ENCODE measurements at places on chromosomes 5 and 9.

DNA sequence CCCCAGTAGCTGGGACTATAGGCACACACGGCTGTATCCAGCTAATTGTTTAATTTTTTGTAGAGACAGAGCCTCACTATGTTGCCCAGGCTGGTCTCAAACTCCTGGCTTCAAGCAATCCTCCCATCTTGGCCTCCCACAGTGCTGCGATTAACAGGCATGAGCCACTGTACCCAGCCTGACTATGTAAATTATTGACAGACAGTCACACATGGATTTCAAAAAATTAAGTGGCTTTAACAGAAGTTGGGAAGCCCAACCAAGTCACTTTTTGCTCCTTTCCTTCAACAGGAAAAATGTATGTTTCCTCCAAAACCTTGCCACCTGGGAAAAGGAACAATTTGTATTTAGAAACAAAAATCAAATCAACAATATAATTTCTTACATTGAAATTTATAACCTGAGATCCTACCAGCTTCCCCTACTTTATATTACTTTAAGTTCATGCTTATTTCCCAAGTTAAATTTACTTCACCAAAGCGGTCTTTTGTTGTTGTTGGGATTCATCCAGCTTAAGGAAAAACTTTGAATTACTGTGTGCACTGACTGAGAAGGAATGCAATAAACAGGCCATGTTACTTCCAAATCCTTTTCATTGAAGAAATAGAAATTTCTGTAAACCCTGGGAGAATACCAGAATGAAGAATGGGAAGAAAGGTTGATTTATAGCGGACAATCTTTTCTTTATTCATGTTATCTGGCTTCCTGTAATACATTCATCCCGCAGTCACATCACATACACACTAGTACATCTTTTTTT, 8.6 kb downstream of the PCA3 start:
- peak; percentile 20 for DNase-seq

GRCh38 chr9:126488881-126489404, 124.8 kb upstream of the LMX1B start:
- DNase-seq: no peak

DNA sequence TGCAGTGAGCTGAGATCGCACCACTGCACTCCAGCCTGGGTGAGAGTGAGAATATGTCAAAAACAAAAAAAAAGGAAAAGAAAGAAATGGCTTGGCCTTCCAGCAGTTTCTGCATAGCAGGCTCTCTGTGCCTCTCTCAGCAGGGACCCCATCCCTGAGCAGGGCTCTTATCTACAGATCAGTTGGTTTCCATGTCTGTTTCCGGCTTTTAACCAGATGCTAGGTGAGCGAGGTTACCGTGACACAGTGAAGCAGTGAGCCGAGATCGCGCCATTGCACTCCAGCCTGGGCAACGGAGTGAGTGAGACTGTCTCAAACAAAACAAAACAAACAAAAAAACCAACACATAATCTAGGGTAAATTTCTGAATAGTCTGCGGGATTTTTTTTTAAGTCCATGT, 51.4 kb downstream of the COL5A1 start:
- DNase-seq: no peak

DNA sequence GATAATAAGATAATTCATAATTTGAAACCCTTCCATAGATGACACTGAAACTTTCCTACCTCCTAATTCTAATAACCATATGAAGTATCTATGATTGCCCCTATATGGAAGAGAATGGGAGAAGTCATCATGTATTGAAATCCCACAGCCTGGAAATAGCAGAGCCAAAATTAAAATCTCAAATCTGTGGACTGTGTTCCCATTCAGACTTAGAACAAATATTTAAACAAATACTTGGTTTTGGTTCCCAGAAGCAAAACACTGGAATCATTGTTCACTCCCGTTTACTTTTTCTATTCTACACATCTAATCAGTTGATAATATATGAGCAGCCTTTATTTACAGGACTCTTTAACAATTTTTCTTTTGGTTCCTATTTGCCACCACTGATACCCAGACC, 92.6 kb upstream of the PTPRD start:
- no peak for DNase-seq

GRCh38 chr5:7213525-7213924, 182.4 kb upstream of the ADCY2 start:
- no peak for DNase-seq

DNA sequence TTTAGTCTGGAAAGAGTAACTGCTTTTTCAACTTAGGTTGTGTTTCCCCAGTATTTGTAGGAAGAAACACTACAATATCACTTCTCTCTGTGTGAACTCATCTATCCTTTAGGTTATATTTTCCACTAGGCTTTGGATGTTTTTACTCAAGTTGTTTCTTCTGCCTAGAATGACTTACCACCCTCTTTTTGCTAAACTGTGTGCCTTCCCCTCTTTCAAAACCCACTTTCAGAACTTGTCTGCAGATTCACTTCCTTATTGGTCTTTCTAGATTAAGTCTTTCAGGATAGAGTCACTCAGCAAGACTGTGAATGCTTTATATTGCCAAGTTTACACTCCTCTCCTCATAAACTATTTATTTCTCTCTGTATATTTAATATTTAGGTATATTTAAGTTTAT, 14.2 kb upstream of the CAST start:
- no peak for DNase-seq

GRCh38 chr5:120568711-120569110, 104.6 kb downstream of the PRR16 start:
- DNase-seq: no peak

DNA sequence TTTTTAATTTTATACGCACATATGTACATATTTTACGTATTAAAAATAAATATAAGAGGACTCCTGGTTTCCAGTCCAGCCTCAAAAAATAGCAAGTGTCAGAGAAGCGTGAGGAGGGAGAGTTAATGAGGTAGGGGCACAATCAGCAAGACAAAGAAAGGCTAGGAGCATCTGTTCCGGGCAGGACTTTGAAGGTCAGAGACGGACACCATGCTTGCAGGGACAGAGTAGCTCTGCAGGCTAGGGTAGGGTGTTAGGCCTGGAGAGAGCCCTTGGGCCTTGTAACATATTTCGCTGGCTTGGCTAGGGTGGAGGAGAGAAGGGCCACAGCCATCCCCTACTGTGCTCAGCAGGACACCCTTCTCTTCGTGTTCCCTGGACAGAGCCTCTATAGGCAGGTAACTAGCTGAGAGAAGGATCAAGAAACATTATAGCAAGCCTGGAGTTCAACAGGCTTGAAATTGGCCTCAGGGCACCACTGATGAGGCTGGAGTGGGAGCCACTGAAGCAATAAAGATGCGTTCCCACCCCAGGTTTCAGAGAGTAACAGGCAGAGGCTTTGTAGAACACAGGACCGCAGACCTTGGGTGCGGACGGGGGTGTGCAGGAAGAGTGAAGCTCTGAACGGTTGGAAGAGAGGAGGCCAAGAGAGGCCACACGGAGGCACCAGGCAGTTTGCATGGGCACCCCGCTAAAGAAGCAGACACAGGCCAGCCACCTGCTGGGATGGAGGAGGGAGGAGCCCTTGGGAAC, 9.7 kb upstream of the IPPK start:
- no peak for DNase-seq

- peak; percentile 23 for DNase-seq
Observed at GRCh38 chr9:127642082-127642740, 30.1 kb downstream of the STXBP1 start.

GRCh38 chr9:89664010-89664409, 59.2 kb downstream of the GADD45G start:
- no peak for DNase-seq

DNA sequence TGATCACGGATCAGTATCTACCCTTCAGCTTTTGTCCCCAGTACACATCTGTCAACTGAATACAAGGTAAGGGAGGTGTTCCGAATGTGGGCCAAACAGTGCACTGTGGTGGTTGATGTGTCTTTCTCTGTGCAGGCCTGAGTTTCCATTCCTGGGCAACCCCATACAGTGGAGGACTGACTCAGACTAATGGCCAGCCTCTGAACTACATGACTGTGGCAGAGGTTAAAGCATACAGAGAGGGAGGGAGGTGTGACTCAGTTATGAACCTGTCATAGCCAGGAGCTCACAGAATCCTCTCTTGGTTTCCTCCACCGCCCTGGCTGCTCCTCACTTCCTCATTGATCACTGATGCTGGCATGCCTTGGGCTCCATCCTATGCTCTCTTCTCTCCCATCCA, 136.4 kb upstream of the TAS2R1 start:
- DNase-seq: no peak

DNA sequence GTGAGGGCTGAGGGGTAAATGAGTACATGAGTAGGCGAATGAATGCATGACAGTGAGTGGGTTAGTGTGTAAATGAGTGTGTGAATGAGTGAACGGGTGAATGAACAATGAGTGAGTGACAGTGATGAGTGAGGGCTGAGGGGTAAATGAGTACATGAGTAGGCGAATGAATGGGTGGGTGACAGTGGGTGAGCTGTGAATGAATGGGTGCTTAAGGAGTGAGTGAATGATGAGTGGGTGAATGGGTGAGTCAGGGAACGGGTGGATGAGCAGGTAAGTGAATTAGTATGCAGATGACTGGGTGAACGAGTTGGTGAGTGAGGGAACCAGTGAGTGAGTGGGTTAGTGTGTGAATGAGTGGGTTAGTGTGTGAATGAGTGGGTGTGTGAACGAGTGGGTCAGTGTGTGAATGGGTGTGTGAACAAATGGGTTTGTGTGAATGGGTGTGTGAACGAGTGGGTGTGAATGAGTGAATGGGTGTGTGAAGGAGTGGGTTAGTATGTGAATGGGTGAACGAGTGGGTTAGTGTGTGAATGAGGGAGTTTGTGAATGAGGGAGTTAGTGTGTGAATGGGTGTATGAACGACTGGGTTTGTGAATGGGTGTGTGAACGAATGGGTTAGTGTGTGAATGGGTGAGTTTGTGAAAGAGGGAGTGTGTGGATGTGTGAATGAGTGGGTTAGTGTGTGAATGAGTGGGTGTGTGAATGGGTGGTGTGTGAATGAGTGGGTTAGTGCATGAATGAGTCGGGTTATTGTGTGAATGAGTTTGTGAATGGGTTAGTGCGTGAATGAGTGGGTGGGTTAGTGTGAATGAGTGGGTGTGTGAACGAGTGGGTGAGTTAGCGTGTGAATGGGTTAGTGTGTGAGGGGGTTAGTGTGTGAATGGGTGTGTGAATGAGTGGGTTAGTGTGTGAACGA, 32.9 kb downstream of the NKD2 start:
- DNase-seq: no peak

- no peak for DNase-seq
Observed at GRCh38 chr9:99726758-99727157, 94.9 kb upstream of the NR4A3 start.
